ENCODE measurements at places on chromosomes 11 and 22. TPM values are rescaled to one million over a fixed set of nuclear protein-coding genes. Genes with fewer than 3 reads are reported as not detected.

DNA sequence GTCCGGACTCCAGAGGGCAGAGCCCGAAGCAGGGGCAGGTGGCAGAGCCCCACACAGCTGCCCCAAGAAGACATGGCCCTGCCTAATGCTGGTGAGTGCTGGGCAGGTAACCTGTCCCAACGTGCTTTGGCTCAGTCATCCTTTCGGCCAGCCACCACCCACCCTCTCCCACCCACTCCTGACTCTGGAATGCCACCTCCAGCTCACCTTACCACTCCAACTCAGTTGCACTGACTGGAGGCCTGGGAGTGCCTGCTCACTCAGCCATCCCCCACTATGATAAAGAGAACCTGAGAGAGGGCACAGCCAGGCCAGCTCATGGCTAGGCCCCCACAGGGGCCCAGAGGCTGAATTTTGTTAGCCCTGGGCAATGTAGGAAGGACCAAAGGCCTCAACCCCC is 53.8 kb upstream of the MPEG1 start:
- no peak for DNase-seq
- H3K4me3 ChIP-seq = no peak overlapping the region
- no peaks in the 10 kb centered on the region for H3K4me1 ChIP-seq
- H3K27ac ChIP-seq = no peak overlapping the region

Gene MFRP
- total RNA-seq = not detected

Gene NRGN
- total RNA-seq = 5.0 TPM

Gene INS
- not detected for total RNA-seq

Gene LGALS1
- total RNA-seq = 25.4 TPM

DNA sequence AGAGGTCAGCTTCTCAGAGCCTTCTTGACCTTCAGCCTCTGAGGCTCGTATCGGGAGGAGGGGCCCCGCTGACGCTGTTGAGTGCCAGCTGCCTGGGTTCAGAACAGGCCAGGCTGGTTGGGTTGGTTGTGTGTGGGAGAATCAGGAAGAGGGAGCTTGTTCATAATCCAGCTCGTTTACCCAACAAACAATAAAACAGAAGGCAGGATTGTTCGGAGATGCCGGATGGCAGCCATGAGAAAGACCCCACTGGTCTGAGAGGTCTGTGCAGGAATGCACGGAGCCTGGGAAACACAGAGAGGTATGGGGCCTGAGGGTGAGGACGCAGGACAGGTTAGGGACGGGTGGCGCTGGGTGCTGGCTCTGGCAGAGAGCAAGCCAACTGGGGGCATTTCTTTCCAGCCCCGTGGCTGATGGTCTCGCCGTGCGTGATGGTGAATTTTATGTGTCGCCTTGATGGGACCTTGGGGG is 31.6 kb upstream of the SHANK2 start:
- H3K4me3 ChIP-seq = peak overlapping the region; percentile 20
- H3K36me3 ChIP-seq = no peaks in the 10 kb centered on the region
- no peaks in the 10 kb centered on the region for H3K27me3 ChIP-seq
- DNase-seq = no peak
- H3K4me1 ChIP-seq = peaks cover 51% of the 10 kb centered on the region
- peak overlapping the region; percentile 78 for H3K27ac ChIP-seq

DNA sequence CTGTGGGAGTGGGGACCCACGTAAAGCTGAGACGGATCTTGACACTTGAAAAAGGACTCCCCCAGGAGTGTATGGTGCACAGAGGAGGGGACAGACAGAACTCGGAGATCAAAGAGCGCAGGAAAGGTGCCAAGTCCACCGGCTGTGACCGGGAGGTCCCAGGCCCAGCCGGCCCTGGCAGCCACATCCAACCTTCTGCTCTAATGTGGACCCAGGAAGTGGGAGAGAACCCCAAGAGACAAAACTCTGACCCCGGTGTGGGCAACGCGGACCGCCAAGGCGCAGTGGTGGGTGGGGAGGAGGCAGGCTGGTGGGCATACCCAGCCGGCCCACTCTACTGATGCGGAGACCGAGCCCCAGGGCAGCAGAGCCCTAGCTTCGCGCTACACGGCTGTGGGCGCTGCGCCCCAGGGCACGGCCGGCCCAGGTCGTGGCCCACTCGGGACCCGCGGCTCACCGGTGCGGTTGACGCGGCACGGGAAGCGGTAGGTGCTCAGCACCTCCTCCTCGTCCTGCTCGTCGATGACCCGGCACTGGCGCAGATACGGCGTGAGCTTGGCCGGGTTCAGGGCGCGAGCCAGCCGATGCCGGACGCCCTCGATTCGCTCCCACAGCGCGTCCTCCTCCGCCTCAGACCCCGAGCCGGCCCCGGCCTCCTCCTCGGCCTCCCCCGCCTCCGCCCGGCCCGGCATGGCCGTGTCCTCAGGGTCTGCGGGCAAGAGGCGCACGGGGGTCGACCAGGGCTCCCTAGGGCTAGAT is 527 bp downstream of the CARD10 start:
- no peaks in the 10 kb centered on the region for H3K27me3 ChIP-seq
- DNase-seq = no peak
- H3K27ac ChIP-seq = peak overlapping the region; percentile 89
- peaks cover 38% of the 10 kb centered on the region for H3K4me1 ChIP-seq

- no peaks in the 10 kb centered on the region for H3K27me3 ChIP-seq
- H3K36me3 ChIP-seq = no peaks in the 10 kb centered on the region
- no peak overlapping the region for H3K4me3 ChIP-seq
- H3K4me1 ChIP-seq = peaks cover 48% of the 10 kb centered on the region
- H3K27ac ChIP-seq = peak overlapping the region; percentile 99
These were observed 7.4 kb downstream of the CSNK1E start for GRCh38 chr22:38309614-38310517.

DNA sequence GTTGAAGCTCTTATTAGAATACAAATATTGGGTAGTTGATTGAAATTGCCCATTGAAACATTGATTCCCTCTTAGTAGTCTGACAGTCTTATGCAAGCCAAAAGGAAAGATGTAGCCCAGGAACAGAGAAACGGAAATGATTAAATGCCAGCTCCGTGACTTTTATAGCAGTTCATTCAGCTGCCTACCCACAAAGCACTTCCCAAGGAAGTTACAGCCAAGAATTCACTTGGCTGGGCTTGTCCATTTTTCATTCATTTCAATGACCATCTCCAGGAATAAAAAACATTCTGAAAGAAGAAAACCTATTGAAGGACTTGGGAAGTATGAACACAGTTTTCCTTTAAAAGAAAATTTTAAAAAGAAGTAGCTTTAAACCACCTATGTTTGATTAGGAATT is 62.0 kb downstream of the NCAM1 start:
- no peak overlapping the region for H3K27ac ChIP-seq
- H3K36me3 ChIP-seq = no peaks in the 10 kb centered on the region
- H3K4me1 ChIP-seq = no peaks in the 10 kb centered on the region

DNA sequence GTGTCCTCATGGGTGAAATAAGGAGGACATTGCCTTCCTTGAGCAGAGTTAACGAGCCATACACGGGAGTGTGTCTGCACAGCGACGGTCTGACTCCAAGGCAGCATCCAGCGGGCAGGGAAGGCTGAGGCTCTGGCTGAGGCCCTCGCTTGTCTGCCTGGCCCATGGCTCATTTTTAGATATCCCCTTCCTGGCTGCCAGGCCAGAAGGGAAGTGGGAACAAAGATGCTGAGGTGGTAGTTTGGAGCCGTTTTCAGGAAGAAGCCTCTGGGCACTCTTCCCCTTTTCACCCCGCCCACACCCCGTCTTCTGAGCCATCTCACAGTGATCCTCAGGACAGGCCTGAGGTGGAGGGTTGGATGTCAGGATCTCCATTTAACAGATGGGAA is 3.0 kb upstream of the SLCO2B1 start:
- no peak overlapping the region for H3K27ac ChIP-seq
- H3K27me3 ChIP-seq = no peaks in the 10 kb centered on the region
- no peak for DNase-seq
- no peak overlapping the region for H3K4me3 ChIP-seq
- no peaks in the 10 kb centered on the region for H3K36me3 ChIP-seq
- H3K4me1 ChIP-seq = peaks cover 29% of the 10 kb centered on the region

All from esophagus squamous epithelium (tissue), 5 donors.